ENCODE measurements at places on chromosomes 11 and 22. TPM values are rescaled to one million over a fixed set of nuclear protein-coding genes. Genes with fewer than 3 reads are reported as not detected.

DNA sequence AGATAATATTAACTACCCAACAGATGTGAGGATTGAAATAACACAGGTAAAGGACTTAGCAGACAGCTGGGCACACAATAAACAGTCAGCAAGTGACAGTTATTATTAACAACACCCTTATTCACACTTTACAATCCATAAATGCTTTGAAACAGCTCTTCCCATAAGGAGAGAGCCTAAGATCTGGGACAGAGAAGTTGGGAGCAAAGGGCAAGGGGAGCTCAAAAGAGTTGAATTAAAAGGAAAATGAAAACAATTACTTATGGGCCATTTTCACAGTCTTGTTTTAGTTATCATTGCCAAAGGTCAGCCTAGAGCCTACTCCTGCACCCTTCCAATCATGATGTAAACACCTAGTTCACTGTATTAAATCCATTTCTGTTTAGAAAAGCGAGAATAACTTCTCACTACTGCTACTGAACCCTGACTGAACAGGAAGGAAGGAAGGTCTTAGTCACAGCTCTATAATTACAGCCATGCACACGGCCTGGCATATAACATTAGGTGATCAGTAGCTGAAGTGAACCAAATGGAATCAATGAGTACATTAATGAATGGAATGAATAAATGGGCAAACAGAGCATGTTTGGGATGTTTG lies 111.3 kb downstream of the PLEKHA7 start:
- DNase-seq = no peak

DNA sequence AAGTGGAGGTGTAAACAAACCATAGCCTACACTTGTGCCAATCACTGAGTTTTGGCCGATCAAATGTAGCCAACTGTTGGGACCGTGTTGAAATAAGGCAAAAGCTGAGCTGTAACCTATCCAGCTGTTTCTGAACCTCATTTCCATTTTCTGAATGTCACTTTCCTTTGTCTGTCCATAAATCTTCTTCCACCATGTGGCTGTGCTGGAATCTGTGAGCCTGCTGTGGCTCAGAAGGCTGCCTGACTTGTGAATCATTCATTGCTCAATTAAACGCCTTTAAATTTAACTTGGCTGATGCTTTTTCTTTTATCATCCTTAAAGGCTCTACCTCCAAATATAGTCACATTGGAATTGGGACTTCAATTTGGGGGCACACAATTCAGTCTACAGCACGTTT lies 203.1 kb upstream of the MPPED2 start:
- DNase-seq = no peak

RASSF10 gene
- total RNA-seq = not detected

PRODH gene
- 1.4 TPM for total RNA-seq

GSTT2B gene
- not detected for total RNA-seq

EXPH5 gene
- 1.1 TPM for total RNA-seq

FAM118A gene
- 23.5 TPM for total RNA-seq

ESAM gene
- 257 TPM for total RNA-seq

GRCh38 chr22:42915980-42916765 lies 59.1 kb upstream of the ARFGAP3 start:
- no peak for DNase-seq

- DNase-seq = no peak
Measured at GRCh38 chr11:44404301-44404700, 94.4 kb upstream of the ALX4 start.

- DNase-seq = no peak
Measured at GRCh38 chr22:23529166-23530103, 50.7 kb downstream of the IGLL1 start.

DNA sequence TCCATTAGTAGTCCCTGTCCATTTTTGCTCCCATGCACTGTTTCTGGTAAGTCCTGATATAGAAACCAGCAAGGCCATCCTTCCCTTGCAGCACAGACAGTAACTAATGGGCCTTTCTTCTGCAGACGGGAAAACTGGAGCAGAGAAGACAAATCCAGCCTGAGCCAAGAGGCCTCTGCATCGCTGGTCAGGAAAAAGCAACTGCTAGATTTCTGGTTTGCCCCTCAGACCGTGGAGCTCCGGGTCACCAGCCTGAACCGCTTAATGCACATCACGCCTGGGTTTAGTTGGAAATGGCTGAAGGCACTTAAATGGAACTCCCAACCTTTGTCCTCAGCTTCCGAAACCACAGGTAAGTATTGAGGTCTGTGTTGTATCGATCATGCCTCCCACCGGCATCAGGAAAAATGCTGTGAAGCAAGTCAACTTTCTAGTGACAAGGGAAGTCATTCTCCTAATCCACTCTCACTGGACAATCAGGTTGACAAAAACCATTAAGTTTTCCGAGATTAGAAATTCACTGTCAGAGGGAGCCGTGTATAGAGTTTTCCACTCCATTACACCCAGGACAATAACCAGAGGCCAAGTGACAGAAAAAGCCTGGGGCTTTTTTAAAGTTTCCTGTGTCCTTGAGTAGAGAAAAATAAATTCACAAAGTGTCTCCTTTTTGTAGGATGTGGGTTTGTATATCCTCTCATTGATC lies 14.8 kb upstream of the LMO2 start:
- no peak for DNase-seq

DNA sequence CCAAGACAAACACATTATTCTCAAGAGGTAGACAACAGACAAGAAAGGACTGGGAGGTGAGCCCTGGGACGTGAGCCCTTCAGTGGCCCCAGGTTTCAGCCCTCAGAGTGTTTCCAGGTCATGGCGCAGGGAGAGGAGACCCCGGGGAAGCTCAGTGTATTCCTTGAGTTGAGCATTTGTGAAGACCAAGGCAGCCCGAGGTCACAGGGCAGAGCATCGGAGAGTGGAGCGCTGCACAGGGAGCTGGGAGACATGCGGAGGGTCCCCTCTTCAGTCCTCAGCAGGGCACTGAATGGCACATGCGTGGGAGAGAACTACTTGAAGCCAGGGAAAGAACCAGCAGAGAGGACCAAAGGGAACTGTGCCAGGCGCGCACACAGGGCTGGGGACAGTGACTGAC lies 11.7 kb downstream of the KRTAP5-6 start:
- no peak for DNase-seq

- DNase-seq = no peak
Measured at GRCh38 chr11:47259232-47259977, 1.6 kb downstream of the NR1H3 start.

GRCh38 chr22:35209203-35209602 lies 48.1 kb upstream of the HMGXB4 start:
- no peak for DNase-seq

DNA sequence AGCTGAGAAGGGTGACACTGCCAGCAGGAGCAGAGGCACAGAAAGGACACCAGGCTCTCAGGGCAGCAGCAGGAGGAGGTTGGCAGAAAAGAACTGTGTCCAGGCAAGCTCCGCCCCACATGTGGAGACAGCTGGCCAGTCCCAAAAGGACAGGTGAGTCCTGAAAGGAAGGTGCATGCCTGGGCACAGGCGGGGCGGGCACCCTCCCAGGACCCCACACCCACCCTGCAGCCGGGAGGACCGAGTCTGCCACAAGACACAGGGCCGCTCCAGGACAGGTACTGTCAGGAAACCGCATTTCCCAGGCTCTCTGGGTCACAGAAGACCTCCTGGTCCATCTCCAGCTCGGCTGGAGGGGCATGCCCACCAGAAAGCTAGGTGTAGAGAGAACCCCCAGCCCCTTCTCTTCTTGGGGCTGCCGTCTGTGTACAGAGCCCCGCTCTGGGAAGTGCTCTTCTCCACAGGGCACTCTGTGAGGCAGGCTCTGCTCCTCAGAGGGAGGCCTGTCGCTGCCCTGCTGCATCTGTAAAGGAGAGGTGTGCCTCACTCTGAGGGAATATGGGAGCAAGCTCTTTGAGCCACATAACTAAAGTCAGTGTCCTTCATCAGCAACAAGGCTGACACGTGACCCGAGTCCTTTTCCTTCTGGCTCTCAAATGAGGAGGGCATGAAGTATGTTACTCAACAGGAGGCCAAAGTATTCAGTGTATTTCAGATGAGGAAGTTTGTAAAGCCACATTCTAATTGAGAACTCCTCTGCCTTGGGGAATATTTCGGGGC lies 50.5 kb downstream of the CLTCL1 start:
- DNase-seq = no peak

BTG4 gene
- total RNA-seq = not detected

GRCh38 chr22:41780746-41781505 lies 19.6 kb upstream of the CCDC134 start:
- DNase-seq = peak; percentile 86

GRCh38 chr22:37669586-37669985 lies 5.8 kb upstream of the LGALS1 start:
- DNase-seq = no peak

MPZL3 gene
- 0.21 TPM for total RNA-seq

- DNase-seq = peak; percentile 47
Measured at GRCh38 chr22:30861688-30862552, 106.7 kb downstream of the MORC2 start.

GRCh38 chr11:120941000-120941399 lies 82.9 kb upstream of the TBCEL start:
- DNase-seq = no peak

OR8H3 gene
- not detected for total RNA-seq

DNA sequence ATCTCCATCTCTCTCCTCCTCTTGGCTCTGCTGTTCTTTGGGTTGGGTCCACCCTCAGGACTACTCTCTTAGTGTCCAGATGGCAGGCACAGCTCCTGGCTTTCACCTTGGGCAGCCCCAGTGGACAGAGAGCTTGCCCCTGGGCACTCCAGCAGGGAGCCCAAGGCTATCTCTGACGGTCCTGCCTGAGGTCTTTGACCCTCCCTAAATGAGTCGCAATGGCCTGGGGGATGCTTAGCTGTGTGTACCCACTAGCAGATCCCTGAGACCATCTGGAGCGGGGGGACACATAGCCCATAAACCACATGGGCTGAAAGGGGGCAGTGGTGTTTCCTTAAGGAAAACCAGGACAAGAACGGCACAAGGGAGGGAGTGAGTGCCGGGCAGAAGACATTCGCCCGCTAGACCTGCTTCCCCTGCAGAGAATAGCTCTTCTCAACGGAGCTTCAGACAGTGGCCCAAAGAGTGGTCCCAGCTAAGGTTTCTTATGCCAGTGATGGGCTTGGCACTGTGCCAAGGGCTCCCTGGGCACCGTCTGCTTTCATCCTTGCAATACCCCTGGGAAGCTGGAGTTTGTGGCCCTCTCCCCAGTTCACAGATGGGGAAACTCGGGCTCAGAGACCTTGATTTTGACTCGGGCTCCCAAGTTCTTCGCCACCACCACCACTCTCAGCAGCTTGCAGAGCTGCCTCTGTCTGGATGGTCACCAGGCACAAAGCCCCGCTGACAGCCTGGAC lies 53.9 kb upstream of the ANO1 start:
- DNase-seq = peak; percentile 38

DNA sequence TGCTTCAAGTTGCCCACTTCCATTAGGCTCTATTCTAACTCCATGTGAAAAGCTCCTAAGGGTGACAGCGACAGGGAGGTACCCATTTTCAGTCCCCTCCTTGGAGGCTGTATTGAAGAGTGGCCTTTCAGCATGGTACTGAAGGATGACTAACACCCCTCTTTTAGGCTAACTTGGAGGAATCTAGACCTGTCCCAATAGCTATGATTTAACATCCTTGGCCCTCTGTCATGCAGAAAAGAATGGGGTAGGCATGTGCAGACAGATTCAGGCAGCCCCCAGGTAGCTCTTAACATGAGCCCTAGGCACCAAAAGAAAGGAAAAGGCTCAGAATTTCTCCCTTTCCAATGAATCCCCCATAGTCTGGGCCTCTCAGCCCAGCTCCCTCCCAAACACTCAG lies 89.3 kb upstream of the AMOTL1 start:
- no peak for DNase-seq

DNA sequence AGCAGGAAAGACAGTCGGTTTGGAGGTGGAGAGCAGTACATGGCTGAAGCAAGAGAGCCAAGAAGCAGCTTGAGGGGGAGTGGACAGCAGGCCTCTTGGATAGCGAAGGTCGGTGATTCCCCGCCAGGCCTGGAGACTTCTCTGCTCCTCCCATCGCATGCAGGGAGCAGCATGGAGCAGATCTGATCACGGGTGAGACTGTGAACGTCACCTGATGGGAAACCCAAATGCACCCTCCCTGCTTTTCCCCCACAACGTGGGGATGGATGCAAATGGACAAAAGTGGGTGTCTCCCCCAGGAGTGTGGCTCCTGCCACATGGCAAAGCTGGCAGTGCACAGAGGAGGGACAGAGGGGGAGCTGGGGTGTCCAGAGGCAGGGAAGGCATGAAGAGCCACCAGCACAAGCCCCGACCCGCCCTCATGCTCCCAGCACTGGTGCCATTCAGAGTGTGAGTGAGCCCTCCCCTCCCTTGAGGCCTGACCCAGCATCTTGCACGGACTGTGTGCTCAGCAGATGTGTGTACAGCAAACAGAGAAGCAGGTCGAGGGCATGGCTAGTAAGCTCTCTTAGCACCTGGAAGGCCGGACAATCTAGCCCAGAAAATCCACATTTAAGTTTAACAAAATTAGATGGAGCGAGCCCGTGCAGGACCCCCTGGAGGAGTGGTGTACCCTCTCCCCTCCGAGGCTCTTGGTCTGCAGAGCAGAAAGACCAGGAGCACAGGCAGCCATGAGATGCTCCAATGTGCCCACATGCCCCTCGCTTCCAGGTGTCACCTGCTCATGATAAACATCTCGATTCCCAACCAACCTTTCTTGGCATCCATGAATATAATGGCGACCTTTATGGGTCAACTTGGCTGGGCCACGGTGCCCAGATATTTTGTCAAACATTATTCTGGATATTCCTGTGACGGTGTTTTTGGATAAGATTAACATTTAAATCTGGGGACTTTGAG lies 661.7 kb downstream of the TBC1D22A start:
- DNase-seq = no peak

BCO2 gene
- total RNA-seq = not detected

HIKESHI gene
- 28.9 TPM for total RNA-seq
